ENCODE measurements at places on chromosomes 3 and 15.

DNA sequence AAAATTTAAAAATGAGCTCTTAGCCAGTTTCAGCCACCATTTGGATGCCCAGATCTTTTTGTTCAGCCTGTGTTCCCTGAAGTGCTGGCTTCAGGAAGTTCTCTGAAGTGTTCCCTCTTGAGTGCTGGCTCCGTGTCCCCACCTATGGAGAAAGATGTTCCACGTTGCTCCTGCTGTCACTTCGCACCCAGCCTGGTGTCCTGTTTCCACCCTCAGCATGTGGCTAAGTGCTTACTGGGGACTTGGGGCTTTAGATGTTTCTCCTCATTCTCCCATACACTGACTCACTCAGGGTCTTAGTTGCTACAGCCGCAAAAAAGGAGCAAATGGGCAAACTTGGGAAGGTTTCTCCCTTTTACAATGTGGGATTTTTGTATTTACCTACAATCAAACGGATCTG, 16.6 kb downstream of the CHCHD6 start:
- H3K27me3 ChIP-seq: no peaks in the 10 kb centered on the region
- H3K4me1 ChIP-seq: no peaks in the 10 kb centered on the region
- no peak overlapping the region for H3K4me3 ChIP-seq
- DNase-seq: no peak
- no peaks in the 10 kb centered on the region for H3K36me3 ChIP-seq

DNA sequence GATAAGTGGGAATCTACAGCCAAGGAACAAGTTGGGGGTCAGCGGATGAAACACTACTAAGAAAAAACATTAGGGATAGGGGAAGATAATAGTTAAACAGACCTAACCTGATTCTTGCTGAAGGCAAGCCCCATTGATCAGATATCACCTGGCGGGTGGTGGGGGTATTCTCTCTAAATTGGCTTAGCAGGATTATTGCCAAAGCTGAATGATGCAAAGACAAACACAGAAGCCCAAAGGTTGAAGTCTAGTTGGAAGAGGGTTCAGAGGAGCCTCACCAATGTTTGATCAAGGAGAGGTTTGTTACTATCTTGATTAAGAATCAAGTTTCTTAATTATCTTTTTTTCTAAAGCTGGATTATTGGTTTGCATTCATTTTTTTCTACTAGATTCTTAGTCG, 371.9 kb upstream of the CNTN4 start:
- no peaks in the 10 kb centered on the region for H3K27me3 ChIP-seq
- no peak overlapping the region for H3K4me3 ChIP-seq
- no peaks in the 10 kb centered on the region for H3K4me1 ChIP-seq
- DNase-seq: no peak

- H3K4me3 ChIP-seq: peak overlapping the region; percentile 97
- peak; percentile 47 for DNase-seq
- no peaks in the 10 kb centered on the region for H3K36me3 ChIP-seq
- peak overlapping the region; percentile 91 for H3K27ac ChIP-seq
- no peaks in the 10 kb centered on the region for H3K27me3 ChIP-seq
- peaks cover 35% of the 10 kb centered on the region for H3K4me1 ChIP-seq
These were observed 638 bp downstream of the WDR5B start for GRCh38 chr3:122415104-122415744.

DNA sequence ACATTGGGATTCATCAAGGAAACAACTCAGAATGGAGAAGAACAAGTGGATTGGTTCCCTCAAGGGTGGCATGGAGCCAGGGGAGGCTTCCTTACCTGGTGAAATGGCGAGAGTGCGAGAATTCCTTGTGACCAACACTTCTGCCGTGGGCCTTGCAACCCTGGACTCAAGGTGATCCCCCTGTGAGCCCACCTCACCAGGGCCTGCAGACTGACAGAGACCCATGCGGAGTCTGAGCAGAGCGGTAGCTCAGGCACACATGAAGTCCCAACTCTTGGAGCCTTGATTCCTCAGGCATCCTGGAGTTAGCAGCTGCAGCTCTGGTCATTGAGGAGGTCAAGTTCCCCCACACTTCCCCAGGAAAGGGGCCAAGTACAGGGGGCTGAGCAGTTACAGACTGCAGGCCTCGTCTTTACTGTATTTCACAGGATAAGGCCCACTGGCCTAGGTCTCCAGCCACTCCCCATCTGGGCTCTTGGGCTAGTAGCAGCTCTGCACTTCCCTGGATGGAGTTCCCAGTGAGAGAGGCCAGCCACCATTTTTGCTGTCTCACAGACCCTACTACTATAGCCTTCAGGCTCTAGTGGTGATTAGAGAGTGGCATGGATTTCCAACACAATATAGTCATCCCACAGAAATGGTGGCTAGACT, 269.5 kb upstream of the DCBLD2 start:
- H3K27ac ChIP-seq: no peak overlapping the region
- no peak for DNase-seq
- no peaks in the 10 kb centered on the region for H3K4me1 ChIP-seq
- H3K36me3 ChIP-seq: no peaks in the 10 kb centered on the region
- no peak overlapping the region for H3K4me3 ChIP-seq

DNA sequence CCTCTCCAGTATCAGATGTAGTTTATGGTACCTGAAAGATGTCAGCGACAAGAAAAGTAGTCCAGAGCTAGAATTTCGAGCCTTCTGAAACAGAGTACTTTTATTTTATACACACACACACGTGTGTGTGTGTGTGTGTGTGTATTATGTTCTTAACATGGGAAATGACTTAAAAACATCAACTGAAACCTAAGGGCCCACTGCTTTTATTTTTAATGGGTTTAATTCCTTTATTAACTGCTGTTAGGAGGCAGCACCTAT, 1.9 kb downstream of the TCF12 start:
- H3K27me3 ChIP-seq: no peaks in the 10 kb centered on the region
- peaks cover 55% of the 10 kb centered on the region for H3K4me1 ChIP-seq
- no peaks in the 10 kb centered on the region for H3K36me3 ChIP-seq
- peak overlapping the region; percentile 86 for H3K4me3 ChIP-seq

DNA sequence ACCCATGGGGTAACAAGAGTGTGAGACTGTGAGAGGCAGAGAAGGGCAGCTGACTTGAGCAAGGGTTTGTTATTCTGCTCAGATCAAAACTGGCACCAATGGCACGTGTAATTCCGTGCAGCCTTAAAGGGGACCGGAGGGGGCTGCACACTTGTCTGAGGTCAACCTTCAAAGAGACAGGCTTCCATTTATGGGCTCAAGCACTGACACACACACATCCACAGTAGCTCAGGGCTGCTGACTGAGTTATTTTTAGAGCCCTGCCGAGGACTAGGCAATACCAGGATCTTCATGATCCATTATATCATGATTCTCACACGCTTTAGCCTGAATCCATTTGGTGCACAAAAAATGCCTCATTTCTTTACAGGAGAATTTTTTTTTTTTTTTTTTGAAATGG, 20.6 kb upstream of the SPTBN5 start:
- H3K27ac ChIP-seq: peak overlapping the region; percentile 84
- no peaks in the 10 kb centered on the region for H3K27me3 ChIP-seq
- H3K36me3 ChIP-seq: no peaks in the 10 kb centered on the region
- DNase-seq: peak; percentile 45
- peaks cover 45% of the 10 kb centered on the region for H3K4me1 ChIP-seq

DNA sequence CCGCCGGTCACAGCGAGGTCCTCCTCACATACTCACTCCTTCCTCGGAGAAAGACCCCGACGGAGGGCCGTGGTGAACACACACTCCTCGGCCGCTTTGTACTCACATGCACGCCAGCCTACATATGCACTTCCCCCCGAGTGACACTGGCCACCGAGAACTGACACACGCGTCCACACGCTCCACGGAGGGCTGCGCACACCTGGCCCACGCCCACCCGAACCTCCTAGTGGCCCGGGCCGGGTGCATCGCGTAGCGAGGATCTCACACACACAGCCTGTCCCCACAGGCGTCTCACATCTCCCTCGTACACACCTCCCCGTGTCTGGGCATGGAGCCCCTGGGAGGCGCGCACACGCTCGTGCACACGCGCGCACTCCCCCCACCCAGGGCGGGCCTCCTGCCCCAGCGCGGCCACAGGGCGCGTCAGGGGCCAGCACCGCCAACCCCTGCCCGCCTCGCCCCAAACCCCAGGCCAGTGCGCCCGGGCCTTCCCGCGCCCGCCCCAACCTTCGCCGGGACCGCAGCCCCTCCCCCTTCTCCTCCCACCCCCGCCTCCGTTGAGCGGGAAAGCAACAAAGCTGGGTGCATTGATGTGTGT, 411 bp upstream of the C3orf70 start:
- peaks cover 46% of the 10 kb centered on the region for H3K27me3 ChIP-seq
- no peaks in the 10 kb centered on the region for H3K4me1 ChIP-seq
- H3K36me3 ChIP-seq: no peaks in the 10 kb centered on the region
- peak overlapping the region; percentile 56 for H3K4me3 ChIP-seq

GRCh38 chr3:125121246-125122010, 65.6 kb upstream of the HEG1 start:
- no peak overlapping the region for H3K27ac ChIP-seq
- H3K27me3 ChIP-seq: no peaks in the 10 kb centered on the region
- no peaks in the 10 kb centered on the region for H3K4me1 ChIP-seq

DNA sequence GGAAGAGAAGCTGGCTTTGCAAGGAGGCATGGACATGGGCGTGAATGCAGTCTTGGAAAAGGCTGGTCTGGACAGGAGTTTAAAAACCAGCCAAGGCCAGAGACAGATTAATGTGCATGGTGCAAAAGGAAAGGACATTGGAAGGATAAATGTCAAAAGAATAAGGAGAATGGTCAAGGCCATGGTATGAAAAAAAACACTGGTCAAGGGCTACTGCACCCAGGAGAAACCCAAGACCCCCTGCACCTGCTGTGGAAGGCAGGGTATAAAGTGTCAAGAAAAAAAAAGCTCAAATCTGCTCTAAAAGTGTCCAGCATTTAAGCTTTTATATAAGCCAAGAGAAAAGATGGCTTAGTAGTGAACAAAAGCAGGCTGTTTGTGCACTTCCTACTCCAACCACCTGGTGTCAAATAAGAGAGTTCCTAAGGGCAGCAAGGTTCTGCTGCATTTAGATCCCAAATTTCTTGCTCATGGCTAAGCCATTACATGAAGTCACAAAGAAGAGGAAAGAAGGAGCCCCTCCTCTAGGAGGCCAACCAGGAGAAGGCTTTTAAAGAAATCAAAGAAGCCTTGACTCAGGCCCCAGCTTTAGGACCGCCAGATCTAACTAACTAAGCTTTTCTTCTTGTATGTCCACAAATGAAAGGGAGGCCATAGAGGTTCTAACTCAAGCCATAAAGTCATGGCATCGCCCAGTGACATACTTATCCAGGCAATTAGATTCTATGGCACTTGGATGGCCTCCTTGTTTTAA, 16.9 kb downstream of the CCR4 start:
- no peak for DNase-seq
- H3K4me1 ChIP-seq: no peaks in the 10 kb centered on the region
- no peak overlapping the region for H3K27ac ChIP-seq

- no peak for DNase-seq
- H3K4me3 ChIP-seq: no peak overlapping the region
- H3K36me3 ChIP-seq: no peaks in the 10 kb centered on the region
These were observed 1194.6 kb downstream of the ZPLD1 start for GRCh38 chr3:103629391-103629790.

GRCh38 chr3:130907966-130908365, 14.1 kb downstream of the ATP2C1 start:
- H3K4me1 ChIP-seq: peaks cover 44% of the 10 kb centered on the region
- no peak overlapping the region for H3K27ac ChIP-seq
- H3K27me3 ChIP-seq: no peaks in the 10 kb centered on the region
- DNase-seq: no peak

- H3K27me3 ChIP-seq: no peaks in the 10 kb centered on the region
- H3K36me3 ChIP-seq: no peaks in the 10 kb centered on the region
- no peak for DNase-seq
- H3K4me1 ChIP-seq: no peaks in the 10 kb centered on the region
- no peak overlapping the region for H3K4me3 ChIP-seq
- H3K27ac ChIP-seq: no peak overlapping the region
These were observed 310.2 kb downstream of the LRRC3B start for GRCh38 chr3:26932752-26933151.

DNA sequence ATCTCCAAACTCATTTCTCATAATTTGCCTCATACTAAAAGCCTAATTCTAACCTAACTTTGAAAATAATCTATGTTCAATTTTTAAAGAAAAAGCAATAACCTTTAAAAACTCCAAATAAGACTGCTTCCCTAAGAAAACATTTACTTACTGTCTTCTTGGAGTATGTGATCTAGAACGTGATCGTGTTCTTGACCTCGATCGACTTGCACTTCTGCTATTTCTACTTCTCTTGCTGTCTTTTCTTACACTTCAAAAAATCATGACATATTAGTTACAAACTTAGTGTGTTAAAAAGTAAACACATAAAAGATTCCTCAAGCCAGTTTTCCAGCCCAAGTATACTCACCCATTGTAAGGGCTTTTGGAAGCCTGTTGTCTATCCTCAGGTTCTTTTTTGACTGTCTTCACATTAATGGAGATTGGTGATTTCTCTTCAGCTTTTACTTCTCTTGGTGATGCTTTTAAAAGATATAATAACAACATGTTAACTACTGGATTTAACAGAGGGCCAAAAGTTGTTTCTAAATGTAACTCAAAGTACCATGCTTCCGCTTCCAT, 10.7 kb downstream of the CCNL1 start:
- H3K4me1 ChIP-seq: peaks cover 10% of the 10 kb centered on the region
- no peak overlapping the region for H3K4me3 ChIP-seq
- no peak for DNase-seq
- H3K27me3 ChIP-seq: no peaks in the 10 kb centered on the region

DNA sequence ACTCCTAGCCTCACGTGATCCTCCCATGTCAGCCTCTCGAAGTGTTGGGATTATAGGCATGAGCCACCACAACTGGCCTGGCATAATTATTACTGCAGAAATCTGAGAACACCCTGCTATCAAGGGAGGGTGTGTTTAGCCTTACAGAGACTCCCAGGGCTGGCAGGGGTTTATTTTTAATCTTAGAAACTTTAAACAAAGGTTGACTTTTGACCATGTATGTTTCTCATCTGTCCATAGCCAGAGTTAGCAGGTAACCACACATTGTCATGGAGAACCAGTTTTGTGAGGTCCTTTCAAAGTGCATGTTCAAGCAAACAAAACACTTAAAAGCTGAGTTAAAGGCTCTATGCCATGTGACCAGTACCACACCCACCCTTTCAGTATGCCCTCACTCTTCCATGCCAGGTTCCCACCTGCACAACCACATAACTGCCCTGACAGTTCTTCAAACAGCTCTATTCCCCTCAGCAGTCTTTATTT, 11.1 kb downstream of the SIAH2 start:
- H3K36me3 ChIP-seq: no peaks in the 10 kb centered on the region
- H3K4me3 ChIP-seq: no peak overlapping the region
- H3K4me1 ChIP-seq: peaks cover 53% of the 10 kb centered on the region
- no peaks in the 10 kb centered on the region for H3K27me3 ChIP-seq
- no peak overlapping the region for H3K27ac ChIP-seq

- H3K36me3 ChIP-seq: no peaks in the 10 kb centered on the region
- peaks cover 80% of the 10 kb centered on the region for H3K4me1 ChIP-seq
- DNase-seq: no peak
These were observed 131.5 kb downstream of the FNDC3B start for GRCh38 chr3:172170841-172171240.

GRCh38 chr15:49155834-49156627, 632 bp upstream of the COPS2 start:
- DNase-seq: no peak
- H3K36me3 ChIP-seq: no peaks in the 10 kb centered on the region
- peaks cover 31% of the 10 kb centered on the region for H3K4me1 ChIP-seq
